ENCODE measurements at places on chromosomes 11 and 22.

GRCh38 chr11:17751558-17751957, 17.0 kb downstream of the KCNC1 start:
- DNase-seq = no peak

DNA sequence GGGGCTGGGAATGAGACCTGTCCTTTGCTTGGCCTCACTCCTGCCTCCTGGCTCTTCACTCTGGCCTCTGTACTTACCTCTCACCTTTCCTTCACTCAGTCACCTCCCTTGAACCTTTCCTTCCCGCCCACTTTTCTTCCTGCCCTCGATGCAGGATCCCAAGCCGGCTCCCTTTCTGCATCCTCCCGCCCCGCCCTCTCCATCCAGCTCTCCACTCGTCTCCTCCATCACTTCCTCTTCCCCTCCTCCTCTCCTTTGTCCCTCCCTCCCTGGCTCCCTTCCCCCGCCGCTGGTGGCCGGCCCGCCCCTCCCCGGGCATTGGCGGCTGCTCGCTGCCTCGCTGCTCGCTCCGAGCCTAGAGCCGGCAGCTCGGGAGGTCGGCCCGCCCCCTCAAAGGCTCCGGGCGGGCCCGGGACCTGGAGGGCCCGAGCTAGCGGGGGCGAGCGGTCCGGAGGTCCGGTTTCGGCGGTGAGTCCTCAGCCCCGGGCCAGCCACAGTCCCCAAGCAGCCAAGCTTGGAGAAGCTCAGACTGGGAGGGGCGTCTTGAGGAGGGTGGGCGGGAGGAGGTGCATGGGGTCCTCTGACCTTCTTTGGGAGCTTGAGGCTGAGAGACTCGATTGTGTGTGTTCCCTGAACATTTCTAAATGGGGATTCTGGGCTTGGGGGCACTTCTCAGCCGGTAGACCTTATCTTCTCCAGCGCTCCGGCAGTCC, 13.8 kb downstream of the PHLDB1 start:
- peak; percentile 97 for DNase-seq

DNA sequence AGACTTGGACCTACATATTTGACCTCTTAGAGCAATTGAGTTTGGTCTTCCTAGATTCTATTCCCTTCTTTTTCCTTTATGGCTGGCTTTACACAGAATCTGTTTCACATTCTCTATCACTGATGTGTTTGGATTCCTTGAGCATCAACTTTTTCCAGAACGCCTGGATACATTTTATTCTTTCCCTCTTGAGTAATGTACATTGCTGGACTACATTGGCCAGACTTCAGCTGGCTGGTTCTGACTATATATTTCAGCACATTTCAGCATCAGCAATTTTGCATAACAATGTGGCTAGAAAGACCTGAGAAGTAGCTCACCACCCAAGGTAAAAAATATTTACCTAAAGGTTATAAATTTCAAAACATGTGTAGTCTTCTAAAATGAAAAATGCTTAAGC, 2198.2 kb upstream of the RAG2 start:
- no peak for DNase-seq

DNA sequence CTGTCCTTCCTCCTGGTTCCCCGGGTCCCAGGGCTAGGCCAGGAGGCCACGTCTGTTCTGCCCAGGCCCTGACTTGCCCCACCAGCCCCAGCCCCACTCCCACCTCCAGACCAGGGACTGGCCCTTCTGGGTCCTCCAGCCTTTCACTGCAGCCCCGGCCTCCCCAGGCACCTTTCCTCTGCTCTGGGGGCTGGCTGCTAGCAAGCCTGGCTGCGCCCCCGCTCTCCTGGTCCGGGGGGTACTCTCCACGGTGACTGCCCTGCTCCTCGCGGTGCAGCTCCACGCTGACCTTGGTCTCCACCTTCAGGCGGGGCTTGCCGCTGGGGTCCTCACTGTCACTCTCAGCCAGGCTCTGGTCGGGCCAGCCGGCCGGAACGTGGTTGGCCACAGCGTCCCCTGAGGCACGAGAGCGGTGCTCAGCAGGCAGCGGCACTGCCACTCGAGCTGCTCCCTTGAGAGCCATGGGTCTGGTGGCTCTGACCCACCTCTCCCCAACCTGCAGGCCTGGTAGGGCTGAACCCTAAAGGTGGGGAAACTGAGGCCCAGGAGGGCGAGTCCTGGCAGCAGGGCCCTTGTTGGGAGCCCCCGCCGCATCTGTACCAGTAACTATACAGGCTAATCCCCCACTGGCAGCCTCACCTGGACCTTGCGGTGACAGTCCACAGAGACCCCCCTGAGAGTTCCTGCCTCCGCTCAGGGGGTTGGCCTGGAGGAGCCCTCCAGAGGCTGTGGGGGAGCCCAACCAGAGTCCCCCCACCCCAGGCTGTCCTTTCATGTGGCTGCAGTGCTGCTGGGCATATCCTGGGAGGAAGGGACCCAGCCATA, 29.0 kb downstream of the TRMU start:
- no peak for DNase-seq

DNA sequence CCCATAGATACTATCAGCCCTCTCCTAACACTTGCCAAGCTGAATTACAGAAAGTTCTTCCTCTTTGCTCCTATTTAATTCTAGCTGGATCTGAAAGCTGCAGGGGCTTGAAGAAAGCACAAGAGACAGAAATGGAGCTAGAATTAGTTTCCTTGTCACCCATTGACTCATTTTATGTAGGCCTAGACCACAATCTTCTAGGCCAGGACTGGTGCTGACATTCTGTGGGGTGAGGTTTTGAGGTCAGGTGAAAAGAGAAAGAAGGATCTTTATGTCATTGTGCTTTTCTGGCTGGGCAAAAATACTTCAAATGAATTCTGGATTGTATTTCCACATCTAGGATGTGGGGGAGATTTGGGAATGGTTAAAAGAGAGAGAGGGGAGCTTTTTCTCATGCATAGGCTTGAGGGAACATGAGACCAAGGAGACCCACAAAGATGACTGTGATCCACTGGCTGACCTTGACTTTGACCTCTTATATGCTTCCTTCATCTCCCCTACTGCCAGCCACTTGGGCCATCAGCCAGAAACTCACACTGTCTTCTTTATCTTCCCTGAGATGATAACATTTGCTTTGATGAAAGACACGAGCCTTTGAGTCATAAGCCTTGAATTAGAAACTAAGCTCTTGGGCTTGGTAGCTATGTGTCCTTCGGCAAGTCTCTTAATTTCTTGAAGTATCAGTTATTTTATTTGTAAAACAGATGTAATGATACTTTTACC, 274.9 kb upstream of the CADM1 start:
- no peak for DNase-seq
